NAMALWA (cell line): ENCODE measurements at places on chromosomes 5 and 9.

GRCh38 chr5:174426388-174426787 is 298.0 kb upstream of the MSX2 start:
- no peak for DNase-seq

GRCh38 chr9:135570456-135570855 is 8.9 kb downstream of the PAEP start:
- DNase-seq: no peak

DNA sequence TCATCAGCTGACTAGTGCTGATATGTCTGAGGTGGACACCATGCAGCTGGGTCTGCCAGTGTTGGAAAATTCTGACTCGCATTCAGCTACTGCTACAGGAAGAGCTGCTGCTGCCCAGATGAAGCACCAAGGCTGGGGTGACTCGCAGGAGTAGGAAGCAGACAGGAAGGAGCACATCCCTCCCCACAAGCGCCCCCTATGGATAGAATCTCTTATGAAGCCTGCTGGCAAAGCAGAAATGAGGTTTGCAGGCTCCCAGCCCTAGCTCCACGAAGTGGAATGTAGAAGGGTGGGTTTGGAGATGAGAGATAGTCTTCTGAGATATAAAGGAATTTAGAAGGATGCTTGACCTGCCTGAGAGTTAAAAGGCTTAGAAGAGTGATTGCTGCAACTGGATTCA is 443.0 kb downstream of the ACTL7B start:
- DNase-seq: peak; percentile 15

DNA sequence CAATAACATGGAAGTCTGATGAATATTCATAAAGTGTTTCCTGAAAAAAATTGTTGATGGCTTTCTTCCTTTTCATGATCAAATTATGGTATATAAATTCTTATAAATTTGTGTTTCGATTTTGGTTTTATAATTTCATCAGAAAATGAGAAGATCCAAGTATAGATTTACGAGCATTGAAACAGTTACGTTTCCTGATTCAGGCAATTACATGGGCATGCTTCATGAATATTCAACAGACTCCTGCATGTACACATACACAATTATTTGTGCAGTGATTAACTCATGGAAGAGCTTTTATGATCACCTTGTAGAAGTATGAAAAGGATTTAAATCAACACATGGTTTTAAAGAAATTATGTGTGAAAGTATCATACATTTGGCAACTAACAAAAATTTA is 136.7 kb downstream of the MPDZ start:
- DNase-seq: no peak

DNA sequence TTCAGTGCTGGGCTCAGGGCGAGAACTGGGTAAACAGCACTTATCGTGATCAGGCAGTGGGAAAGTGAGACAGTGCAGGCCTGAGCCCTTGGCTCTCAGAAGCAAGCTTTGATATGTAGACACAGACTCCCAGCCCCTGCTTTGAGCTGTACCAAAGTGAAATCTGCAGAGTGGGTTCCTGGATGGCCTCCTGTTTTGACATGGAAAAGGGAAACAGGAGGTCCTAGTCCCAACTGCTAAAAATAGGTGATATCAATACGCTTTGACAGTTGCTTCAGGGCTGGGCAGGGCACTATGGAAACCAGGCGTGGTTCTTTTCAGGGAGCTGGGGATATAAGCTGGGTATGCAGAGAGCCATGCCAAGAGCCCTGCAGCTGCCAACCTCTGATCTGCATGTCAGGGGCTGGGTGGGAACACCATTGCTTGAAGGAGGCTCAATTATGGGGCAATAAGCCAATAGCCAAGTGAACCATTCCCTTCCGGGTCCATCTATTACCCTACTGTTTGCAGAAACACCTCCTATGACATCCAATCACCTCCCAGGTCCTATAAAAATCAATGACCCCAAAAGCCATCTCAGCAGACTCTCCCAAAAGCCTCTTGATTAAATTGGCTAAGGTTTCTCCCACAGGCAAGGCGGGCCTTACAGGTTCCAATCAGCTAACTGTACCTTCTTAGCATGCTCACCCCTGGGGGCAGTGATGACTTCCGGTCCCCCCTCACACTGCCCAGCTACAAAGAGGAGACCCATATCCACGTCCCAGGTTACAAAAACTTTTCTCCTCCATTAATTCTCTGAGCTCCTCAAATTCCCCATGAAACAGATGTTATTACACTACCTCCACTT is 45.8 kb downstream of the EPB41L4B start:
- DNase-seq: no peak

DNA sequence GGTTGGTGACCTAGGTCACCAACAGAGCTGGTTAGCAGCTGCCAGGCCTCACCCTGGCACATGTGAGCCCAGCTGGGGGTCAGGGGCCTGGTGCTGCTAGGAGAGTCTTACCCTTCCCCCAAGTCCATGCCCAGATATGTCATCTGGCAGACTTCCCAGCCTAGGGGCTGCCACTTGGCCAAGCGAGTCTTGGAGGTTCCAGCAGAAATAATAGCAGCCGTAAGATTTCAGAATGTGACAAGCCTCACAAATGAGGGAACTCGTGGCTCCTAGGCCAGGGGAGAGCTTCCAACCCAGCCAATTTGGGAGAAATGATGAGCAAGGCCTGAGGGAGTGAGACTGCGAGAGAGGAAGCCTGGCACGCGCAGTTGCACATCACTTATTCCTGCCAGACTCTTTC is 11.1 kb downstream of the URM1 start:
- DNase-seq: no peak

- no peak for DNase-seq
These were observed 28.3 kb downstream of the POU4F3 start for GRCh38 chr5:146366904-146367303.

GRCh38 chr9:73034962-73035361 is 82.1 kb upstream of the ALDH1A1 start:
- no peak for DNase-seq
